ENCODE measurements at places on chromosomes 5 and 9. TPM values are rescaled to one million over a fixed set of nuclear protein-coding genes. Genes with fewer than 3 reads are reported as not detected.

The COL27A1 gene
- 1.3 TPM for total RNA-seq

The ARAP3 gene
- 4.0 TPM for total RNA-seq

The CYSRT1 gene
- total RNA-seq, result 3.9 TPM

DNA sequence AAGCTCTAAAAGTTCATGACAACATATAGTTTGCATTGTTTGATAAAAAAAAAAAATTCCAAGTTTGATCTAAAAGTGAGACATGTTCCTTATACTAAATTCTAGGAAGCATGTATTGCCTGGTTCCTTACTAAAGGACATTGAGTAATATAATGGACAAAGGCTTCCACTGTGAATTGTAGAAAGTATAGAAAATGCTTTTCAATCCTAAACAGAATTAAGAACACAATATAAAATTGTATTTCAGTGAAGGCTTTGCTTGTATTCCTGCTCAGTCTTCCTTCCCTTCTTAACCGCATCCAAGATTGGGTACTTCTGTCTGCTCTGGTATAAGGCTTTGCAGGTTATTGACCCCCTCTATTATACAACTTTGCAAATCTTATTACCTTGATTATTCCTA lies 2.4 kb downstream of the RECK start:
- no peak for DNase-seq

GRCh38 chr9:125434986-125435775 lies 173.6 kb downstream of the GAPVD1 start:
- DNase-seq, result no peak

- no peak for DNase-seq
Measured at GRCh38 chr5:139852696-139853095, 57.1 kb downstream of the PSD2 start.

- no peak for DNase-seq
Measured at GRCh38 chr5:129051283-129051682, 43.3 kb upstream of the ISOC1 start.

- DNase-seq, result no peak
Measured at GRCh38 chr5:1054799-1055775, 46.5 kb downstream of the NKD2 start.
